Stimulated activated CD8-positive, alpha-beta memory T cell treated with anti-CD3 and anti-CD28 coated beads, Interleukin-7, amount 100 ng/mL, for 1 hour (primary cell): ENCODE measurements at places on chromosomes 12 and 14.

DNA sequence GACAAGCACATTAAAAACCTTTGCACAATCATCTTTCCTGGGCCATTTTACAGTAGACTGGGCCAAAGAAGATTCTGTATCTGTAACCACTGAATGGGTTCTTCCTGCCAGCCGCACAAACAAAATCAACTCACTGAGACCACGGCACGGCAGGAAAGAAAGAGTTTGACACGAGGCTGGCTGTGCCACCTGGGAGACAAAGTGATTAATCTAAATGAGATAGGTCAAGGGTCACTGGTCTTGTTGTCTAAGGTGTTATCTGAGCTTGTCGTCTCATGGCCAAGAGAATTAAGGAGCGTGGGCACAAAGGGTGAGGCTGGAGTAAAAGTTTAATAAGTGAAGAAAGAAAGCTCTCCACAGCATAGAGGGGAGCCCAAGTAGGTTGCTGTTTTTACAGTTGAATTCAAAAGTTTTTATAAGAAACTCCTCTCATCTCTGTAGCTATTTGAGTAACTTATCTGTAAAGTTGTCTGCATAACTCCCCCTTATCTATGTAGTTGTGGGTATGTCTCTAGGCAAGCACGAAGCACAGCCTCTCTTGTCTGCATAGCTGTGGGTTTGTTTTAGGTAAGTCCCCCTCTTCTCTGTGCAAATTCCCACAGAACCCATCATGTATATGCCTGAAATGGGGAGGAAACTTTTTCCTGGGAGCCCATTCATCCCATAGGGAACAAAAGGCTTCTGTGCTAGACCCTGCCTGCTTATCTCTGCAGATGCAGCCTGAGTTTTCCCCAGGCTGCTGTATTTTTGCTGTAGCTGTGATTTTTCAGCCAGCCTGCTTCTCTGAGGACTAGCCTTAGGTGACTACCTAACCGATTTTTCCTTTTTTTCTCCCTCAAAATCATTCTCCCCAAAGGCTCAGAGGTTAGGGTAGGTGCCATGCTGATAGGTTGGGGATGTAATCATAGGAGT, 1314.6 kb upstream of the TMEM132C start:
- DNase-seq, result no peak

DNA sequence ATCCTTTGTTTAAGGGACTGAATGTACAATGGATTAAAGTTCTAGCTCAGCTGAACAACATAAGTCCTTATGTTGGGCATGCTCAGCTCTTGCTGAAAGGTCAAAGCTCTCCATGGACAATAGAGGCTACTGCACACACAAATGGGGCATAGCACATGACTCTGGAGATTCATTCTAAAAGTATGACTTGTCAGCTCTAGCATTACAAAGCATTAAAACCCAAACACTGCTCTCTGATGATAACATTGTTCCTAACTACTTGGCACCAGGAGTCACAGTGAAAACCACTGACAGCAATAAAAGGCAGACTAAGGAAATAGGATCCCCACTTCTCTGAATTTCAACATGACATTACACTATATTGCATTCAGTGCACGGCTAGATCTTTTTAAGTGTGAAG, 21.9 kb upstream of the FSCB start:
- no peak for DNase-seq

GRCh38 chr14:74517731-74518130, 24.2 kb downstream of the ISCA2 start:
- no peak for DNase-seq

GRCh38 chr12:115190010-115190770, 506.2 kb upstream of the TBX3 start:
- no peak for DNase-seq

GRCh38 chr14:72742118-72742837, 151.6 kb downstream of the DPF3 start:
- DNase-seq, result no peak

- DNase-seq, result no peak
Measured at GRCh38 chr14:20857207-20857606, 34.0 kb upstream of the RNASE3 start.

DNA sequence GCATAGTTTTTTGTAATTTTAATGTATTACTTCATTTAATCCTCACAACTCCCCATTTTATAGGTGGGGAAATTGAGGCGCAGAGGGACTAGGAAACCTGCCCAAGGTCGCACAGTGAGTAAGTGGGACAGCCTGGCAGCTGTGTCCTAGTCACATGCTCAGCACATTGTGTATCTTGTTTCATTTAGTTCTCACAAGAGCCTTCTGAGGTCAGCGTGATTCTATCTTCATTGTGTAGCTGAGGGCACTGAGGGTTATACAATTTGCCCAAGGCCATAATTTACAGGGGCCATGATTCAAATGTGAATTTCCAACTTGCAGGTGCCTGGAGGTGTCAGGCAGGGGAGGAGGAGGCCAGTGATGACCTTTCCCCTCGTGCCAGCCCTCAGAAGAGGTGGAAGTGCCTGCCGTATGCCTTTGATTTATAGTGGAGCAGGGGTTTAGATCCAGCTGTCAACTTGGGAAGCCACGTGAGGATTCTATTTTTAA, 30.3 kb upstream of the SMOC1 start:
- DNase-seq, result no peak

DNA sequence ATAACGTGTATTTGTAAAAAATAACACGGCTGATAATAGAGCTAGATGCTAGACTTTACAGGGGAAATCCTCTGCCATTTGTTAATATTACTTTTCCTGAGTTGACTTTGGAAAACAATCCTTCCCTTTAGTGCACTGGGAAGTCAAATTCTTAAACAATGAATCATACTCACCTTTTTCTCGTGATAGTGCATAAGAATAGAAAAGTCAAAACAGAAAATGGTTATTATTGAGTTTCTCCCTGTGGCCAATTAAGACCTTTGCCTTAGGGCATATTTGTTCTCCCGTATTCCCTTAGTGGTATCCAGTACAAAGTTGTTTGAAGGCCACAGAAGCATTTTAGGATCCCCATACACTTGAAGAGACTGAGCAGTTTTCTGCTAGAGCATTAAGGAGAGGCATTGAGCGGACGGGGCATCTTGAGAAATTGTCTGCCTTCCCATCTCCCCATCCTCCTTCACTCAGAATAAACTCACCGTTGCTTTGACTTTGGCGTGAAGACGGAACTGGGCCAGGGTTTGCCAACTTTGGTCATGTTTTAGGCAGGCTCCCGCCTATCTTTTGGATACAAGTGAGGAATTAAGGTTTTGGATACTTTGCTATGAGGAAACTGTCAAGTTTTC, 171.3 kb downstream of the TMTC2 start:
- DNase-seq, result no peak

GRCh38 chr12:59517522-59517921, 78.3 kb upstream of the SLC16A7 start:
- no peak for DNase-seq

DNA sequence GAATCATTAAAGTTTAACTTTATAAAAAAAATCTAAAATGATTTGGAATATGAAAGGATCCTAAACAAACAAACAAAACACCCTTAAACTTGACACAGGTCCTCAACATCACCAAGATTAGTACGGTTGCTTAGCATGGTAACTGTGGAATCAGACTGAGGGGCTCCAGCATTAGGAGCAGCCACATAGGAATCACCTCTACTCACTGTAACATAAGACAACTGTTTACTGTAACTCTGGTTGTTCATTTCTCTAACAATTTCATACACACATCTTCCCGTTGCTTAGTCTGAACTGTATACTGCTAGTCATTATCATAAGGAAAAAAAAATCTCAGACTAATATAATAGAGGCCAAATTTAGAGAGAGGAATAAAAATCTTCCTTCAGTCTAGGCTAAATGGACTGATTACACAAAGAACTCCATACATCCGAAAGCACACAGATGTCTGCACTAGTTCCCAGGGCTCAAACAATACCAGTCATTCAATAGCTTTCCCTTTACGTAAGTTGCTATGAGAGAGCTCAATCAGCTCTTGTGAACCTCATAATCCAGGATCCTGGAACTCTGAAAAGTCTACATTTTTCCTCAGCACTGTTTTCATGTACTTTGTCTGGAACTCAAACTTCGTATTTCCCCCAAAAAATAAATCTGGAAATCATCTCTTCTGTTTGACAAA, 26.0 kb downstream of the LRP6 start:
- no peak for DNase-seq

- no peak for DNase-seq
Measured at GRCh38 chr12:9051158-9051550, 61.8 kb downstream of the KLRG1 start.

DNA sequence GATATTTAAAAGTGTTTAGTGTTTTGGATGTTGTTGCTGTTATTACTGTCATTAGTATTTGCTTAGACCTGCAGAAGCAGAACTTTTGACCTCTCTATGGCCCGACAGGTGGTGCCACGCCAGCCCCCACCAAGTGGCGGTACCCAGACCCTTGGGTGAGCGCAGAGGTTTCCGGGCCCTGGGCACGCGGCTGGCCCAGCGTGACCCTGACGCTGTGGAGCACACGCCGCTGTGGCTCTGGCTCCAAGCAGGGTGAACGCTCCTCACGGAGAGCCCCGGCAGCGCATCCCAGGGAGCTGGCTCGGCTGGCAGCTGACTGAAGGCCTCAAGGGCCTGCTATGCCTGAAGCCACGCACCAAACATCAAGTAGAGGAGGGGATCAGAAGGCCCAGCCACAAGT, 22.6 kb downstream of the SLC25A47 start:
- no peak for DNase-seq

DNA sequence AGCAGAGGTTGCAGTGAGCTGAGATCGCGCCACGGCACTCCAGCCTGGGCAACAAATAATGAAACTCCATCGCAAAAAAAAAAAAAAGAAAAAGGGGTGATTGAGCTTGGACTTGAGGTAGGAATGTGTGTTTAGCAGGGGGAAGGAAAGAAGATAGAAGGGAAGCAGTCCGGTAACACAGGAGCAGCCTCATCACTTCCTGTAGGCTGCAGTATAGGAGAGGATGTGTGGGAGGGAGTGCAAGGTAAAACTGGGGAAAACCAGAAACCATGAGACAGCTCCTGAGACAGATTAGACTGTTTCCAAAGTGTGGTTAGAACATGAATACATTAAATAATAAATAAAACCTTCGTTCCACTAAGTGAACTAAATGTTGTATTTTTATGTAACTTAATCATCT, 49.2 kb downstream of the FGD4 start:
- no peak for DNase-seq

DNA sequence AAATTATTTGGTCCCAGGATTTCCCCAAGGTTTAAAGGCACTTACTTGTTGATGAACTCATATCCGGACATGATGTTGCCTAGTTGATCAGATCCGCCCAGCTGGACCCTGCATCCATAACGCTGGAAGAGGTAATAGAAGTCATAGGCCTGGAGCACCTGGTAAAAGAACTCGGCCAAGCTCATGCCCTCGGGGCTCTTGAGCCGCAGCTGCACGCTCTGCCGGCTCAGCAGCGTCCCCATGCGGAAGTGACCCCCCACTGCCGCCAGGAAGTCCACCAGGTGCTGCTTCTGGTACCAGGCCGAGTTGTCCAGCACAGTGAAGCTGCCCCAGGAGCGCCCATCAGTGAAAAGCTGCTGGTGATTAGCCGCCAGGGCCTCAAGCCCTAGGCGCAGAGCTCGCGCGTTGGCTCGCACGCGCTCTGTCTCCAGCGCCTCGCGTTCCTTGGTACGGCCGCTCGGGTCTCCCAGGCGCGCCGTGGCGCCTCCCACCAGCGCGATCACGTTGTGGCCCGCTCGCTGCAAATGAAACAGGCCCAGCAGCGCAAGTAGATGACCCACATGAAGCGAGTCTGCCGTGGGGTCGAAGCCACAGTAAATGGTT, 545 bp downstream of the YARS2 start:
- DNase-seq, result peak; percentile 25

DNA sequence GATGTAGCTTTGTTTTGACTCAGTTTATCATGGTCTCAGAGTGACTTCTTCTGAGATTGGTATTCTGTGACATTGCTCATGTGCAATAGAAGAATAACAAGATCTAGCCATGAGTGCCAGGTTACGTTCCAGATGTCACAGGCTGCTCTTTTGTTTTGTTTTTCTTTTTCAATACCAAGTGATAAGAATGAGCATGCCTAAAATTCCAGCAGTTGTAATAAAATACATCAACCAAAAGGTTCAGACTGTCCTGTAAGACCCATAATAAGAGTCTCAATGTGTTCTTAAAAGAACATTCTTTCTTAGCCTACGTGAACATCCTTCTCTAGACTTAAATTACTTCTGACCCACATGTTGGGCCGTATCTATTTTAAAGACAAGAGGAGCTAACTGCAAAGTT, 669.2 kb downstream of the DIO2 start:
- DNase-seq, result no peak

GRCh38 chr14:94613720-94614644, 1.8 kb downstream of the SERPINA3 start:
- no peak for DNase-seq

DNA sequence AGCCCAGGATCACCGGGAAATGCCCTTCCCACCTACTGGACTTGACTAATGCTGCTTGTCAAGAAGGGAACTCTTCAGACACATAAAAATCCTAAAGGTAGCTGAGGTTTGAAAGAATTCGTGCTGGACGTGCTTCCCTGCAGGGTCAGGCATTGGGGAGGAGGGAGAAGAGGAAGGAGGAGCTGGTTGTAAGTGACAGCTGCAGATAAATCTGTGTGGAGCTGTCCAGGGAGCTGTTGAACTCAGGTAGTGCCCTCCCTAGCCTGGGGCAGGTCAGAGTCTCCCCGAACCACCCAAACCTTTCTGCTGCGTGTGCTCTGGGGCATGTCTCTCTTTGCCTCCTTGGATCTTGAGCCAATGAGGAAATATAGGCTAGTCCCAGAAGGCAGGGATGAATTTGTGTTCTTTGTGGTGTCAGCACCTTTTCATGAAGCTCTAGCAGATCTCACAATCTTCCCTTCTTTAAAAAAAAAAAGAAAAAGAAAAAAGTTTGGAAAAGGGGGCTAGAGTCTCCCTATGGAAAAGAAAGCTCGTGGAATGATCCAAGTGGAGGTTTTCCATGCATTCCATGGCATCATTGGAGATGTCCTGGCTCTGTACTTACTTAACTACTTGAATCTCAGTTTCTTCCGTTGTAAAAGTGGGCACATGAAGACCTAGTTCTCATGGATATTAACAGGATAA, 23.6 kb upstream of the FOS start:
- DNase-seq, result no peak

GRCh38 chr14:30227436-30227835, 299.8 kb upstream of the PRKD1 start:
- DNase-seq, result no peak

- no peak for DNase-seq
Measured at GRCh38 chr12:120264904-120265472, 542 bp downstream of the PXN start.

DNA sequence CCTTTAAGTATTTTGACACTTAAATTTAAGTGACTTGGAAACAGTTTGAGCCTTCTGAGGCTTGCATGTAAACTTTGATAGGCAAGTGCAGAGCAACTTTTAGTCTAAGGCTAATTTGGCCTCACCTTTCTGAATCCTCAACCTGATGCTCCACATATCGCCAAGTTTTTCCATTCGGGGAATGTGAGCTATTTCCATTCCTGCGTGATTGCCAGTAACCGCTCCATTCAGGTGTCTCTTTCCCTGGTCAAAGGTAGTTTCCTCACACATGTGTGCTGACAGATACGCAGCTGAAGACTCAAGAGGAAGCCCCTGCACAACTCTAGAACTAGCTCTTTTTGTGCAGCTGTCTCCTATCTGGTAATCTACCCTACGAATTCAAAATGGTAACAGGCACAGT, 25.4 kb upstream of the FUT8 start:
- DNase-seq, result no peak
